MCF 10A (cell line): ENCODE measurements at places on chromosomes 5 and 9.

DNA sequence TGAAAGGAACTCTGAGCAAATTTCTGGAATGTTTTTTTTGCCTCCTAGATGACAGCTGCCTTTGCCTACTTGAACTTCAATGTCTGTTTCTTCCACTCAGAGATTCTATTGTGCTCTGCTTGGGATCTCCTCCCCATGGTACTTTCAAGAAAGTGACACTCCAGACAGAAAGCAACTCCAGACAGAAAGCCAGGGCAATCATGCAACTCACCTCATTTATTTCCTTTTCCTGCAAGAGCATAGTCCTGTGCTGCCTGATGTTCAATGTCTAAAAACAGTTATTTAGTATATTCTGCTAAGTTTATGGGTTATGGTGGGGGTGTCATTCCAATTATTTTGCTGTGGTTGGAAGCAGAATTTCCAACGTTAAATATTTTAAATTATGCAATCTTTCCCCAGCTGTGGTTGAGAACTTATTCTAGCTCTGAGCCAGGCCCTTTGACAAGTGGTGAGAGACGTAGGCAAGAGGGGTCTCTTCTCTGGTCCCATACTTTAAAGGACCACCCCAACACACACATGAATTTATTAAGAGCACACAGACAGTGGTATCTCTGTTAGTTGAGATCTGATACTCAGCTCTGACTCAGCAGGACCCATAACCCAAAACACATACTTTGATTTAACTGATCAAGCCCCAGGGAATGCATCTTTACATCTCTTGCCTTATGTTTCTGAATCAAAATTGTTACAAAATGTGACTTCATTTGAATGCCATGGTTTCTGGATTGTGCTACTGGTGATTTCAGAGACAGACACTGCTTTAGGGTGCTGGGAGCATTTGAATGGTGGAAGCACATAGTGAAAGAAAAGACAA, 39.5 kb upstream of the MAMDC2 start:
- DNase-seq: no peak

DNA sequence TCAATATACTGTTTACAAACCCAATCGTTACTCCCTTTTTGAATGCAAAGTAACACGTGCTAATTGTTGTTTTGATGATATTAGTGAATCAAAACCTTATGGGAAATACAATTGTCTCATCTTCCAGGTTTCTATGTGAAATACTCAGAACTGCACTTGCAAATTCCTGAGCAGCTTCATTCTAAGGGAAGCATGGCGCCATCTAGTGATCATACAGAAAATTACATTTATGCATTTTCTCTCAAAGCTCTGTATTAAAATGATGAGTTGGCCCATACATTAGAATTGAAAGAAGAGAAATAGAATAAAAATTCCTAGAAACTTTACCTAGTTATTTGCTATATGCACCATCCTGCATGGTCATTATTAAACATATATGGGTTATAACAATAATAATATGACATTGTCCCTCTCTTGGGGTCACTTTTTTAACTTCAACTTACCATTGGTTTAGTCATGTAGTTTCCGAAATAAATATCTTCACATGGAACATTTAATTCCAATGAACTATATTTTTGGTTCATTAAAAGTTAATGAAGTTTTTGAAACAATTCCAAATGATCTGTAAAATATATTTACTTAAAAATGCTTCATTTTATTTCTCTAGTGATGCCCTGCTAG, 220.0 kb downstream of the PDE4D start:
- peak; percentile 59 for DNase-seq

DNA sequence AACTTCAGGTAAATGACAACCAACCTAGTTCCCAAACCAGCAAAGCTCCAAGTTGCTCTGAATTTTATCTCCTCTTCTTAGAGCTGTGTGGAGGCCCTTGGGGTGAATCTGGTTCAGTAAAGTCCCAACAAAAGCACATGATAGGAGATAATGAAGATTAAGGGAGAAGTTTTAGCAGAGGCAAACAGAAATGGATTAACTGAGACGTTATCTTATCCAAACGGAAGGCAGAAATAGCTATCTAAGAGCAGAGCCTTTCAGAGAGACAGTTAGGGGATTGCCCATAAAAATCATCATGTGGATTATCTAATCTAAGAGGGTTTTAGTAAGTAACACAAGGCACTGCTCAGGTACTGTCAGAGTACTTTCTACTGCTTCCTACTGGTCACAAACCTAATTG, 183.9 kb upstream of the ZNF618 start:
- no peak for DNase-seq

DNA sequence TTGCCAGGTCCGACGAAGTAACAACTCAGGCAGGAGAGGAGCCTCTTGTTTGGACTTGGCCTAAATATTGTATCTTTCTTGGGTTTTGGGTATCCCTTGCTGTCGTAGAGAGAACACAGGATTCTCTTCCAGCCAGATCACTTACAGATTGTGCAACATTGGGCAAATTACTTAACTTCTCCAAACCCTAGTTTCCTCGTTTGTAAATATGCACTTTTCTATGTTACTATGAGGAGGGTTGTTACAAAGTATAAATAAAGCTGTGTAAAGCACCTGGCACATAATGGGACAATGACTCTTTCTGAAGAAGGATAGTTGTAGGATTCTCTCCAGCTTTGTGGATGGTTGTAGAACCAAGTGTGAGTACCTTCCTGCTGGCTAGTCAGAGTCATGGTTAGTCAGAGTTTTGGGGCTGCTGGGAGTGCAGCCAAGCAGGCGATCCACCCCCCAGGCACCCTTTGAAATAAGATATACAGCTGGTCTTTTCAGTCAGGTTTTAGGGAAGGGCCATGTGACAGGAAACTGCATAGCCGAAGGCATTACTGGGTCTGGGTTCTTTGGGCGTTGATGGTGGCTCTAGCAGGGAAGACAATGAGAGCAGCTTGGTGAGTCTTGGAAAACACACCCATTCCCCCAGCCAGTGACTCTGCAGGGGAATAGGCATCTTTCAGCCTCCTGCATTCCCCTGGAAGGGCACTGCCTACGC, 49.9 kb upstream of the GDNF start:
- DNase-seq: peak; percentile 95

DNA sequence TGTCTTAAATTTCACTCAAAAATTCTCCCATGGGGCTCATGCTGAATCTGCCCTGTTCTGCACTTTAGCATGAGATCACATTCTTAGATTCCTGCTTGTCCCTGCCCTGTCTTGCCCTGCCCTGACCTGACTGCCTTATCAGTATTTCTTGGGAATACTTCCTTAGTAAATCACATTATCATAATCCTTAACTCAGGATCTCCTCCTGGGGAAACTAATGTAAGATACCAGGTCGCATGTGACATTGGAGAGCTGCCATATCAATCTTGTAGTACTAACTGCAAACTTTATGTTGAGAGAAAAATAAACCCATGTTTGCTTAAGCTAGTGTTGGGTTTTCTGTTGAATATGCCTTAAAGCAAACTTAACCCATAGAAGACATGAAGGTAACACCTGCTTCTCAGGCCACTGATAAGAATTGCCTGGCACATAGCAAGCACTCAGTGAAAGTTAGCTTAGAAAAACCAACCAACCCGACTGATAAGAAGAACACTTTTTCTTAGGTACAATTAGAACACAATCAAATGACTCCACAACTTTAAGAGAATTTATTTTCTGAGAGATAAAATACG, 53.3 kb downstream of the IL33 start:
- no peak for DNase-seq

DNA sequence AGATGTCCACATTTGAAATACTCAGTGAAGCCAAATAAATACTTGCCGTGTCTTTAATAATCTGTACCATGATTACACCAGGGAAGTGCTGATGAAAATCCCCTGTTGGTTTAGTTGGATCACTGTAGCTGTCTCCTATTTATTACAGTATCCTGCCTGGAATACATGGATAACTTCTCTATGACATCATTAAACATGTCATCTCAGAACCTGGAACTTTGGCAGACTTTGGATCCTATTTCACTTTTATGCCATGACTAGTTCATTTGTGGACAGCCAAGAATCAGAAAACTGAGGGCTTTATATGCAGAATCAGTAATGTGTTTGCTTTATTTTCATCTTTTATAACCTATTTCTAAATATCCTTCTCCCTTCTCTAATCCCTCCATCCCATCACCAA, at the start of gene TXNDC8:
Gene TXNDC8 (minus strand): TSS at position 137 of the 400 bp plus-strand sequence.
- no peak for DNase-seq

GRCh38 chr5:36017622-36018021, 26.4 kb upstream of the UGT3A1 start:
- DNase-seq: no peak

GRCh38 chr5:17666726-17667235, 32.5 kb downstream of the TAF11L14 start:
- no peak for DNase-seq

DNA sequence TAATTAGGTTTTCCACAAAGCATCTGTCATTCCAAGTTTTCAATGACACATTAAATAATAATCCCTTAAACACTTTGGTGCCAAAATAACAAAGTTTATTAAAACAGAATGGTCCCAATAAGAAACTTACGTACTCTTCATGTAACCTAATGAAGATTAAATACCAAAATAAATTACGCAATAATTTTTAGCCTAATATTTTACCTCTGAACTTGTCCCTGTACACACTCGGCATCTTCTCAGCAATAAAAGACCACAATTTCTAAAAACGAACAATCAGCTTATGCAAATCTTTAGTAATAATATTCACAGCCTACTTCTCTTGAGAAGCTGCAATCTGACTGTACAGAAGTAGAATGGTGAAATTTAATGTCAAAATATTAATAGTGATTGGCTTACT, 163.6 kb downstream of the ZDHHC21 start:
- DNase-seq: no peak

GRCh38 chr5:168947212-168947868, 353.6 kb downstream of the SLIT3 start:
- DNase-seq: peak; percentile 77

GRCh38 chr9:116331241-116331640, 177.7 kb downstream of the PAPPA start:
- no peak for DNase-seq

DNA sequence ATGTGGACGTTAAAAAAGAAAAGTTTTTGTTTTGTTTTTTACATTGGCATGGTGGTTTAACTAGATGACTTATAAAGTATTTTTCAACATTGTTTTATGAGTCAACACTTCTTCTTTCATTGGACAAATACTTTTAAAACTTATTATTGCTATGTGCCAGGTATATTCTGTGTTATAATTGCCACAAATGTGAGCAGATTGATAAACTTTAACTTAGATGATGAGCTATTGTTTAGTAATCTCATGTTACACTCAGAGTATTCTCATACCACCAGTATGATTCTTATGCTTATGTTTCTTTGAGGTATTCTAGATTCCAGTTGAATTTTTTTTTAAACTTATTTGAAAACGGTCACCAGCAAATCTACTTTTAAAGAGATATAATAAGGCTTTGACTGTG, 60.3 kb downstream of the RASA1 start:
- no peak for DNase-seq

GRCh38 chr9:121336665-121337064, 33.4 kb downstream of the STOM start:
- DNase-seq: no peak

- no peak for DNase-seq
Measured at GRCh38 chr9:13956107-13956506, 357.8 kb downstream of the NFIB start.

GRCh38 chr5:17282283-17283120, 65.1 kb downstream of the BASP1 start:
- DNase-seq: no peak

DNA sequence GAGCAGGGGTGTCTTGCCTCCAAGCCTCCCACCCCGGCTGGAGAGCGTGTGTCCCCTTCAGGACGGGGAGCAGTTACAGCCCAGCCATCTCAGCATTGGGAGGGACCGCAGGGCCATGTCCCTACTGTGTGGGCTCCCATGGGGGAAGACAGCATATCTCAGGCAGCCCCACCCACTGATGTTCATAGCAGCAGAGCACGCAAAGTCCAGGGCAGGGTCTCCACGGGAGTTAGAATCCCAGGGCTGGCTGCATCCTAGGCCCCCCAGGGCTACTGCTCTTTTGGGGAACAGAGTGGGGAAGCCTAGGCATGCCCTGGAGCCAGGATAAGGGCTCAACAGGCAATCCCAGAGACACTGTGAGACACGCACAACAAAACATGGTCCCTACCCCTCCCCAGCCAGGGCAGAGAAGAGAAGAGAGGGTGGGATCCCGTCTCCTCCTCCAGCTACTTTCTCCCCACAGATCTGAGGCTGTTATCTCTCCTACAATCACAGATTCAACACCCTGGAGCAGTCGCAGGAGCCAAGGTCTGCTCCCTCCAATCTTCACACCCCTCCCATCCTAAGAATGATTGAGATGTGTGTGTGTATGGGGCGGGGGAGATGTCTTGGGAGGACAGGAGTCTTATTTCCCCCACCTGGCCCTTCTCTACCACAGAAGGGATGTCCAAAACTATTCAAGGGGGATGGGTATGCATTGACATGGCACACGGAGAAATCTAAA, 3.4 kb downstream of the CNTFR start:
- DNase-seq: no peak

DNA sequence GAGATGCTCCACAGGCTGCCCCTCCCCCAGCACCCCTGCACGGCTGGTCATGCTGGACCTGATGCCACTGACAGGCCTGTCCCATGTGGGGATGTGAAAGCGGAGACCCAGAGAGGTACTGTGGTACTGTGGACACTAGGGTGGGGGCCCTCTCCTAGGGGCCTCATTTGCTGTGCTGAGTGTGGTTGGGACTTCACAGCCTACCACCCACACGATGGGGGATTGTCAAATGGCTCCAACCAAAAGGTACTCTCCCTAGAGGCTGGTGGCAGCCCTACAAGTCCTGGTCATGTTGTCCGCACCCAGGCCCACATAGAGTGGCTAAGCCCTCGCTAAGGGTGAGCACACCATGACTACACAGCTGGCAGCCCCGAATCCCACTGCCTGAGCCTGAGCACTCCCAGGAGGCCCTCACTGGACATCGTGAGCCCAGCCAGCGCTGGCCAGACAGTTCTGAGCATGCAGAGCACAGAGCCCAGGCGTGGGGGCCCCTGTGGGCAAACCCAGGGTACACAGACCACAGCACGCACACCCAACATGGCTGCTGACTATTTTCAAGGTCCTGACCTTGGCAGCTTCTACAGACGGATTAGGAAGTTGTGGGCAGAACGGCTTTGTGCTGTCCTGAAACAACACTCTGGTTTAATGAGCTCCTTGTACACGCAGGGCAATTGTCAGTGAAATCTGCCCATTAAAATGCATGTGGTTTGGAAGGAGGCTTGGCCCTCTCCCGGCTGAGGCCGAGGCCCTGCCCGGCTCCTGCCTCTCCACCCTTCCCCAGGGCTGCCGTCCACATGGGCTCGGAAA, 214.1 kb downstream of the HSPA4 start:
- no peak for DNase-seq

DNA sequence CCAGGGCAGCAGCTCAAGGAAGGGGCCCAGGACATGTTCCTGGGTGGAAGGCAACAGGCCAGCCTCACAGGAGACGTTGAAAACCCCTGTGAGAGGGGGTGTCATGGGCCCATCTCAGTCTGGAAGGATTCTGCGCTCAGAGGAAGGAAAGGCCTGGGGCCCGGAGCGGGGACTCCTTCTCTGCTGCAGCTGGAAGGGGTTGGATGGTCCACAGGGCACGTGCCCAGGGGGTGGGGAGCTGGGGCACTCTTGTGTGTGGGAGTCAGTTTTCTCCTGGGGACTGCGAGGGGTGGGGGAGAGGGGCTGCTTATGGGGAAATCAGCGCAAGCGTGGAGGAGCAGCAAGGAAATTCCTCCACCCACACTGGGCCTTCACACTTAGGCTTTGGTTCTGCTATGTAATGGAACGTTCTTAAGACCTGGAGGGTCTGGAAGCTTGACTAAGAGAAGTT, 2.9 kb upstream of the LPCAT1 start:
- no peak for DNase-seq
